ENCODE measurements at places on chromosomes 5 and 9.

DNA sequence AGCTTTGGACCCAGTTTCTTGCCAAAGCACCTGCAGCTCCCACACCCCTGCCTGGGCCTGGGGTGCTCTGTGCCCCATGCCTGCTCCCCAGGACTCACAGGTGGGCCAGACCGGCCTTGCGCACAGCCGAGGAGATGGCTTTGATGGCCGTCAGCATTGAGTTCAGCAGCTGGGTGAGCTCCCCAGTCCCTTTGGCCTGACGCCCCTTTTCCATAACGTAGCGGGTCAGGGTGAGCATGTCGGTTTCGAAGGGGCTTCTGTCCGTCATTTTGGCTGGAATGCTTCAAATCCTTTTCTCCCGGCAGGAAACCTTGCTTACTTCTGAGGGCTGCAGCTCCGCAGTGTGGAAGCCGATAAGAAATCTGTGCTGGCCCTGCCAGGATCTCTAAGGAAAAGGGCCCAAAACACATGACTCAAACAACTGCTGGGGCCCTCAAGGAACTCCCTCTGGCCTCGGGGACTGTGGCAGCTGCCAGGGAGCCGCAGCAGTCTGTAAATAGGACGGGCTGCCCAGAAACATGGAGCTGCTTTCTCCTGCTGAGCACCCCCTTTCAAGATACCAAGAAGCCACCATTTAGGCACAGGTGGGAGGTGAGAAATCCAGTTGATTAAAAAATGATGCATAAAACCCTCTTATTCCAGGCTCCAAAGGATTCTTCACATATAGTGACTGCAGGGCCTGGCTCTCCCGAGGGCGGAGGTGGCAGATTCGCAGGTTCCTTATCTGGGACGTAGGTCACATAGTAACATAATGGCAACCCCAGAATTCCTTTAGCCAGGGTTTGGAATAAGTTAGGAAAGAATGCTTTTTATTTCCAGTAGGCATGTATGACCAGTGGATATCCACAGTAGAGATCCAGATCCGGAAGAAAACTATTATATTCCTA, at the start of gene FBP2:
Gene FBP2, minus strand, starts transcription at position 366 of the 887 bp plus-strand sequence. Its CDS starts 98 bp downstream, at position 268.
- DNase-seq: no peak

- no peak for DNase-seq
Measured at GRCh38 chr5:64569858-64570257, 64.0 kb downstream of the RGS7BP start.

DNA sequence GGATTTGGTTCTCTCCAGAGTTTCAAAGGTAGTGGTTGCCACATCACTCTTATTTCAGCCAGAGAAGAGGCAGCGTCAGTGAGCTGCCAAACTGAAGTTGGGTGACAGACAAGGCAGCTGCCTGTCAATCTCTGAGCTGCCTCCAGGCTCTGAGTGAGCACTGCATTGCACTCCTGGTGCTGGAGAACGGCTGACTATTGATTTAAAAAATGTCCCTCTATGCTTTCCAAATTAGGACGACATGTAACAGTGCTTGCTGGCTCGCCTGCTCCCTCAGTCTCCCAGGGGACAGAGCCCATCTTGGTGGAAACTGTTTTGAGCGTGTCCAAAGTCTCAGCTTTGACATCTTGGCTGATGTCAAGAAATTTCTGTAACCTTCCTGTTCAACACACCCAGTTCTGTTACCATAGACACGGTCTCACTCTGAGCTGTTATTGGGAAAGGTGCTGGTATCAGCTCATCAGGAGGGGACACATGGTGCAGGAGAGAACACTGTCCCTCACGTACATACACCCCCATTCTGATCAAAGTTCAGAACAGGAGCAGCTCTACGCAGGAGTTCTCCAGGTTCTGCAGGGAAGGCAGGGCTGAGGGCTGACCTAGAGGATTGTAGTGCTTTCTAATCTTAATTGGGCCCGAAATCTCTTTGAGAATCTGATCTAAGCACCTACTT, 15.7 kb downstream of the PCDH12 start:
- no peak for DNase-seq

- no peak for DNase-seq
Measured at GRCh38 chr5:34993951-34994350, 53.8 kb downstream of the AGXT2 start.

- DNase-seq: no peak
Measured at GRCh38 chr5:58751222-58751837, 168.5 kb downstream of the RAB3C start.

DNA sequence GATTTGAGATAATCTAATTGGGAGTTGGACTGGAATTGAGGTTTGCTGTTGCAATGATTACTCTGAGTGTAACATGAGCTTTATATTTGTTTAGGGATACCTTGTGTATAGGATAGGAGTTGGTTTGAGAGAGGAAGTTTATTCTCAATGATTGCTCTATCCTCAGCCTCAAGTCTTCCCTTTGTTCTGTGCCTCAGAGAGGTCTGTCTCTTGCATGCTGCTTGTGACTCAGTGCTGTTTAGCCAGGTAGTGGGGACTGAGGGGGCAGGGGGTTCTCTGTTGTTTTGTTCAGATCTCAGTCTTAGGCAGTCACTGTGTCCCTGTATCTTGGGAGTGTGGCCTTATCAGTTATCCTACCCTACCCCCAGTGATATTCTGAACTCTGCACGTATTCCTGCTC, 192.1 kb downstream of the SPATA31D1 start:
- DNase-seq: no peak

GRCh38 chr5:133366438-133366837, 245.9 kb downstream of the FSTL4 start:
- no peak for DNase-seq

DNA sequence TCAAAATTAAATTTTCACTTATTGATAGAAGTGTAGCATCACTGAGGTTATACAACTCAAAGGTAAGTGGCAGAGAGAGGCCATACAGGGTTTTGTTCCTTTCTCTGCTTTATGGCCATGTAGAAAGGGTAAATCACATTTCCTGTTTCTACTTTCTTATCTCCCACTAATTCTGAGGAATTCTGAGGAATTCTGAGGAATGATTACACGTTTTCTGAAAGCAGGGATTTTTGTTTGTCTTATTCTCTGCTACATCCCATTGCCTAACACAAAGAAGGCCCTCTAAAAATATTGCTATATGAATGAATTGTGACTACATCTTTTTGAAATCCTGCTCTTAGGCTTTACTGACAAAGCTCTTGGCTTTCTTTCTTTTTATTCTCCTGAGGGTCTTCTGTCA, 516.9 kb upstream of the ZNF608 start:
- DNase-seq: no peak

All from adipocyte (in vitro differentiated cells).